ENCODE measurements at places on chromosomes 2 and 18.

- DNase-seq: no peak
Observed at GRCh38 chr2:226115102-226115831, 684.4 kb downstream of the IRS1 start.

- no peak for DNase-seq
Observed at GRCh38 chr18:75130591-75131328, 78.2 kb downstream of the PTGR3 start.

DNA sequence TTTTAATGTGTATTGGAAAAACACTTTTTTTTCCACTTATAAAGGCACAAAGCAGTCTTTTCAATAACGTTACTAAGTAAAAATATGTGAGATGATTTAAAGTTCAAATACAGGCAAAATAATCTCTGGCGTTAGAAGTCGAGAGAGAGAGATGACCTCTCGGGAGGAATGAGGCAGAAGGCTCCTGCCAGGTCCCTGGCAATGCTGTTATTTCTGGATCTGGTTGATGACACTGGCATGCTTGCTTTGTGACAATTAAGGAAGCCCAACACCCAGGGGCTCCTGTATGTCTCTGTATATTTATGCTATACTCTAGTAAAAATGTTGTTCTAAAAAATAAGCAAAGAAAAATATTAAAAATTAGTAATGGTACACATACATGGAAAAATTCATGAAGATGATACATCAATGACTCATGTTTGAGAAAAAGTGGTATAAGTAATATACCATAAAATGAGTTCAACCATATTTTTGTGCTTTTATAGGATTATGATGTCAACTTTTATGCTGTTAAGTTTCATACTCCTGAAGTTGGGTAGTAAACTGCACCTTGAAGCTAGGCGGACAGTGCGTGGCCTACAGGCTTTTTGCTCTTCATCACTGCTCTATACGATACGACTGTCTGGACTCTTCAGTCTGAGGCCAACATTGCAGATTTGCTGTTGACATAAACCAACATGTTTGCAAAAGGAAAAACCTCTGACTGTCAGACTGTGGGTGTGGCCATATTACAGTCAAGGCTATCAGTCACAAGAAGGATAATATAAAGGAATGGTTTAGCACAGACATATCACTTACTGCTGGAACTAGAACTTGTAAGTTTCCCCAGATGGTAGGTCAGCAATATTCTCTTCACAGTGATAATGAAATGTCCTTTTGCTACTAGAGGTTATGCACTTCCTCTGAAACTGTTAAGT lies 19.8 kb downstream of the VPS4B start:
- no peak for DNase-seq

DNA sequence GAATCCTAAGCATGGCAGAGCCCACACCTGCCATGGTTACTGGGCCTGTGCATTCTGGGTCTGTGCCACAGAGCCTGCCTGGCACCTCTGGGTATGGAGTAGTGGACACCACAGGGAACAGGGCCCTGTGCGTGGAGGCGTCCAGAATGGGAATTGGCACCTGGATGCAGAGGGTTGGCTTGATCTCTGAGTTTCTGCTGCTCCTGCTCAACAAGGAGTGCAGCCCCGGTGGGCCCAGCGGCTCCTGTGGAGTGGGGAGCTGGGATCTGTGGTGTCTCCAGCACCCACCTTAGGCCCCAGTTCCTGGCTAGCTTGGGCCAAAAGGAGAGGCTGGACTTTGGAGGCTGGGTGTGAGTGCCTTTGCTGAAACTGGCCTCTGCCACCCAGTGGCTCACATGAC lies 7.9 kb upstream of the ANKRD62 start:
- no peak for DNase-seq

- DNase-seq: no peak
Observed at GRCh38 chr2:60858897-60859311, 22.5 kb upstream of the REL start.

DNA sequence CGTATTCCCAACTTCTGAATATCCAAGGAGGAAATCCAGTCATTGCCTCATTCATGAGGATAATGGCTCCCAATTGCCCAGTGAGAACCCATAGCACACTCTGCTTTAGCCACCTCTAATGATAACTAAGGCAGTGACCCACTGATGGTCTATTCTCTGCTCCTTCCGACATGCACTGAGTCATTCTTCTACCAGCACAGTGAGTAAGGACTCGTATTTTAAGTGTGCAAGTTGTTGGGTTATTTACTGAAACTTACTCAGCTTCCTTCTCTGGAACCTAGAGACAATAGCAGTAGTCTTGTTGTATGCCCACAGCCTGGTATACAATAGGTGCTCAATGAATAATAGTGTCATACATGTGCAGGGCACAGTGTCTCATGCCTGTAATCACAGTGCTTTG lies 81.1 kb upstream of the ZNF397 start:
- DNase-seq: no peak

- DNase-seq: no peak
Observed at GRCh38 chr2:76268902-76269620, 558.3 kb upstream of the GCFC2 start.

- no peak for DNase-seq
Observed at GRCh38 chr18:12001421-12001820, 20.1 kb downstream of the IMPA2 start.

- DNase-seq: no peak
Observed at GRCh38 chr2:164835302-164835701, 6.3 kb downstream of the COBLL1 start.

- DNase-seq: no peak
Observed at GRCh38 chr2:38722271-38723061, 28.7 kb downstream of the SRSF7 start.

DNA sequence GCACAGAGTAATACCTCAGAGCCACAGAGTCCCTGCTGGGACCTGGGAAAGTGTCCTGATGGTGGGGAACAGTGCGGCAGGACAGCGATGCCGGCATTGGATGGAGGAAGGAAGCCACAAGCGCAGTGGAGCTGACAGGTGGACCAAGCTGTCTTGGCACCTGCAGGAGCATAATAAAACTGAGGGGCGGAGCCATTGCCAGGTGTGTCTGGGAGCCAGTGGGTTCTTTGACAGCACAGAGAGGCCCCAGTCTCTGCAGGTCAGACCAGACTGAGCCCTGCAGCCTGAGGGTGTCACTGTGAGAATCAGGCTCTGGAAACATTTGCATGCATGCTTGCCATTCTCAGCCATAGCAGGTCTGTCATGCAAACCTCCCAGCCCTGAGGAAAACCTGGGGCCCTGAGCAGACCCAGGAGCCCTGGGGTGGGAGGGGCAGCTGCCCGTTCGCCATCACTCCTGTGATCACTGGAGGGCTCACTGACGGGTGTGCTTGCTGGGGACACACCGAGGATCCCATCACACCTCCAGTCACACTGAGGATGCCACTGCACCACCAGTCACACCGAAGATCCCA lies 210.5 kb upstream of the HDAC4 start:
- no peak for DNase-seq

DNA sequence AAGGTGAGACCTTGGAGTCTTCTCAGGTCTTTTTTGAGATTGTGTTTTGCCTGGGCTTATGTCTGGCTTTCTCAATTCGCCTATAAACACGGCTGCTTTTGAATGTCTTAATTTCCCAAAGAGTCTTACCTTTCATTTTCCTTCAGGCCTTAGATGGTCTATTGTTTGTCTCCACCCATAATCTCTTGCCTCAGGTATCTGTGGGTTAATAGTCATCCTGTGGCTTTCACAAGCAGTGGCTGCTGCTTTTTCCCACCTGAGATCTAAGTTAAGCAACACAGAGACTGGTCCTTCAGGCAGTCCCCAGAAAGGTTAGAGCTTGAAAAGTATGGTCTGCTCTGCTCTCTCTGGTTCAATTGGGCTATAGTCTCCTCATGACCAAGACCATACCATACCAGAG lies 275.3 kb downstream of the INSIG2 start:
- no peak for DNase-seq

DNA sequence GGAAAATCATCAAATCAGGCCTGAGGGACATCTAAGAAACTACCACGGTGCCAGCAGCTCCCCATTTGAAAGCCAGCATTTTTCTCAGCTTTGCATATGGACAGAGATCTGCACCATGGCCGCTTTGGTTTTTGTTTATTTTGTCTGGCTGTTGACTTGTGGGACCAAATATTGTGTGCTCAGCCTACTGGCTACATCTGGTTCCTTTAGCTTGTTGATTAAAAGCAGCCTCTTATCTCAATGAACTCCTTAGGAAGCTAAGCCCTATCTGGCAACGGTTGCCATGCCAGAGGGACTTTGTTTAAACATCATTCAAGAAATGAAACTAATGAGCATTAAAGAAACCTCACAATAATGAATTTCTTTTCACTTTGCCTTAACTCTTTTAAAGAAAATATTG lies 32.4 kb upstream of the CCDC150 start:
- DNase-seq: no peak

GRCh38 chr18:75200605-75201280 lies 8.2 kb downstream of the PTGR3 start:
- no peak for DNase-seq

DNA sequence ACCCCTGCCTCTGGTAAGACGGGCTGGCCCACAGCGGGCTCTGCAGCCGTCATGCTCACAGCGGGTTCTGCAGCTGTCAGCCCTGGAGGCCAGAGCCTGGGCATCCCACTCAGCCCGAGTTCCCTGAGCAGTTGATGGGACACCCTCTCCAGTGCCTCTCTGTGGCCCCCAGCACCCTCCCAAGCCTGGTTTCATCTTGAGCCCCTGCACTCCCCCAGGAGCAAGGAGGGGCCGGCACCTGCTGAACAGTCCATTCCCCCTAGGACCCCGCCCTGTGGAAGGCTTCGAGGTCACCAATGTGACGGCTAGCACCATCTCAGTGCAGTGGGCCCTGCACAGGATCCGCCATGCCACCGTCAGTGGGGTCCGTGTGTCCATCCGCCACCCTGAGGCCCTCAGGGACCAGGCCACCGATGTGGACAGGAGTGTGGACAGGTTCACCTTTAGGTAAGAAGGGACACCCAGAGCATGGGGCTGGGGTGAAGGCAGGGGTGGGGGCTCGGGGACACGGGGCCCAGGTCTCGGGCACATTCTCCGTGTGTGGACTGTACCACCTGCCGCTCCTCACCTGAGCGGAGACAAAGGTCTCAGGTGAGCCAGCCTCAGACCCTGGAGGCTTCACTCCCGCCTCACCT lies 34.5 kb downstream of the MTERF4 start:
- no peak for DNase-seq

GRCh38 chr2:160794926-160795325 lies 301.3 kb upstream of the RBMS1 start:
- no peak for DNase-seq

- DNase-seq: no peak
Observed at GRCh38 chr18:34115409-34116081, 109.2 kb downstream of the NOL4 start.

DNA sequence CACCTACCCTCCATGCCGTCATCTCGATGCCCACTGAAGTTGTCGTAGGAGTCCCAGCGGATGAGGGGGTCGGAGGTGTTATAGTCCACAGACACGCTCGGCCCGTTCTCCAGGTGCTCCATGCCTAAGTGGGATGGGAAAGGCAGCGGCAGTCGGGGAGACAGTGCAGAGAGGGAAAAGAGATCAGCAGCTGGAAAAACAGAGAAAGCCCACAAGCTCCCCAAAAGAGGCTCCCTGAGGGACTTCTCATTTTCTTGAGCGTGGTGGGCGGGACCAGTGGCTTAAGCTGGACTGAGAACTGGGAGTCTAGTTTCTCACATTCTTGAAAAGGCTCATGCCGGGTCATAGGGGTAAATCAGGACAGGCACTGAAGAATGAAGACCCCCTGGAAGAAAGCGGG lies 121.9 kb downstream of the TNS1 start:
- no peak for DNase-seq

Data from bone marrow (tissue), 2 donors.